Activated naive CD4-positive, alpha-beta T cell (primary cell): ENCODE measurements at places on chromosomes 1 and 21.

DNA sequence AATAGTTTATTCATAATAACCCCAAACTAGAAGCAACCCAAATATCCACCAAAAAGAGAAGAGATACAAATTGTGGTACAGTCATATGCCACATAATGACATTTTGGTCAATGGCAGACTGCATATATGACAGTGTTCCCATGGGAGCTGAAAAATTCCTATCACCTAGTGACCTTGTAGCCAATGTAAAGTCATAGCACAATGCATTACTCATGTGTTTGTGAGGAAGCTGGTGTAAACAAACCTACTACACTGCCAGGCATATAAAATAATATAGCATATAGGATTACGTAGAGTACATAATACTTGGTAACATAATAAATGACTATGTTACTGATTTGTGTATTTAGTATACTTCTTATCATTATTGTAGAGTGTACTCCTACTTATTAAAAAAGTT, 29.5 kb upstream of the SLFNL1 start:
- DNase-seq: no peak

- no peak for DNase-seq
Observed at GRCh38 chr1:19738669-19739068, 61.0 kb downstream of the TMCO4 start.

DNA sequence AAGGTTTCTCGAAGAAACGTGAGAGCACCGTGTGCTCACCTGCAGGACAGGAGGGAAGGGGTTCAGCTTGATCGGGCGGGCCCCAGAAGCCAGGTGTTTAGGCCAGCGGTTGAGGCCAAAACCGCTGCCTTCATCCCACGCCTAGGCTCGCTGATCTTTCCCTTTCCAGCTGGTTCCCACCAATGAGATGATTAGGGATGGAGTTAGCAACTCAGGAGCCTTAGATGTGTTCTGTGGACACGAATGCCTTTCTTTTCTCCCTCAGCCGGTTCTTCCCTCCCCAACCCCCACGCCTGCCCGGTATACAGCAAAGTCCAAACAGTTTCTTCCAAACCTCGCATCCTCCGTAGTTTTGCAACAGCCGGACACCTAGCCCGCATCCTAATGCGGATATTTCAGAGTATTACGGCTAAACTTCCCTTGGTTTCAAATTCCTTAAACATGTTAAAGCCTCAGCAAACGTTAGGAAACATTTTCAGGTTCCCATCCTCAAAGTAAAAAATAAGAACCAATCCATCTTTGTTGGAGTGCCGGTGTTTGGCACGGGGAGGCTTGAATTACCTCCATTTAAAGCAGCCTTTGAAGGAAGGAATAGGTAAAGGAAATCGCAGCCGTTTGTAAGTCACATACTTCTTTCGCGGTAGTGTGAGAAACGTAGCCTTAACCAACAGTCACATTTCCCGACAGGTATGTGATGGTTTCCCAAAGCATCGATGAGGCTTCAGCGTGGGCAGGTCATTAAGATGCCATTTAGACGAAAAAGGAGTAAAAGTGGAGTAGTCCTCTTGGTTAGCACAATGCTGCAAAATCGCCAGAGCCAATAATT, 1.1 kb downstream of the LRRC8C start:
- no peak for DNase-seq

GRCh38 chr1:200802865-200803512, 64.3 kb downstream of the CAMSAP2 start:
- DNase-seq: peak; percentile 7
